ENCODE measurements at places on chromosomes 2 and 18.

DNA sequence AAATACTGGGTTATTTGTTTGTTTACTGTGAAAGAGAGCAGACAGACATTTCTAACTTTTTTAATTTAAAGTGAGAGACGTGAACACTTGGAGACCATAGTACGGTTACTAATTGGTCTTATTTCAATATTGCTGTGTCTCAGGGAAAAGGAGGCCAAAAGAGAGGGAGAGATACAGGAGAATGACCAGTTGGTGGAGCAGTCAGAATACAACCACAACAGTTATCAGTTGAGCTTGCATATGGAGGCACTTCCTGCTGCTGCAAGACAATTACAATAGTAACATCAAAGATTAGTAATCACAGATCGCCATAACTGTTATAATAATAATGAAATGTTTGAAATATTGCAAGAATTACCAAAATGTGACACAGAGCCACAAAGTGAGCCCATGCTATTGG lies 58.2 kb downstream of the TWSG1 start:
- DNase-seq: no peak

DNA sequence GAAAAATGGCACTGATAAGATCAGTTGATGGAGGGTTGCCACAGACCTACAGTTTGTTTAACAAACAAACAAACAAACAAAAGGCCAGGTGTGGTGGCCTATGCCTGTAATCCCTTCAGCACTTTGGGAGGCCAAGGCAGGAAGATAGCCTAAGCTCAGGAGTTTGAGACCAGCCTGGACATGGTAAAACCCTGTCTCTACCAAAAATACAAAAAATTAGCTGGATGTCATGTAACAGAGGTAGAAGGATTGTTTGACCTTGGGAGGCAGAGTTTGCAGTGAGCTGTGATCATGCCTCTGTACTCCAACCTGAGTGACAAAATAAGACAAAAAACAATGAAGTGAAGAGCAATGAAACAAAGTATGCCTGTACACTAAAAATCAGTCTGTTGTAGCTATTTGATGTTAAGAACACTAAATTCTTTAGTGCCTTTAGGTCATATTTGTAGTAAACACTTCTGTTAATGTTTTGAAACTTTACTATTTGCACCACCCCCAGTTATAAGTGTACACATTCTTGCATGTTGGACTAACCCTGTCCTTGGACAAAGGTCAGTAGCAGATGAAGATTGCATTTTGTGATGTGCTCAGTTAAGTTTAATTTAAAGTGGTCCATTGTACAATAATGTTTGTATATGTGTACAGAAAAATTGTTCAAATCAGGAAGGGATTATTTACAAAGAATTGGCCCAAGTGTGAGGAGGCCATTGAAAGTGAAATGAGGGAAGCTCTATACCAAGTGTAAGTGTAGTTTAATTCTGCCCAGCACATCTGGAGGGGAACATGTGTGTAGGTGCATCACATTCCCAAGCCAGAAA lies 73.9 kb downstream of the KYNU start:
- DNase-seq: no peak

GRCh38 chr2:54054271-54054670 lies 61.1 kb upstream of the ACYP2 start:
- no peak for DNase-seq

- no peak for DNase-seq
Measured at GRCh38 chr2:83689402-83689801, 769.7 kb downstream of the SUCLG1 start.

DNA sequence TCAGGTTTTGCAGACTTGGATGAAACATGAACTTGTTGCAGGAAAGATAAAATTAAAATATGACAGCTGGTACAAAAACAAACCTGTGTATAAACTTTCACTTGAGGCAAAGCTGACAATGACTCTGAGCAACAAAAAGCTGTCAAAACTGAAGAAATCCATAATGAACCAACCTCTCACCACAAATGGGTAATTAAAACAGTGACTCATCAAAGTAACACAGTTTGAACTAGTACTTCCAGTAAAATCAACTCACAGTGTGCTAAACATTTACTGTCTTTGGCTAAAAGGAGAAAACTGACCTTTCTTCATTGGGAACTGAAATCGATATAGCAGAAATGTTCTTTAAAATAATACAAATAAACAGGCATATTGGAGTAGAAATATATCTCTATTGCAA lies 209.7 kb downstream of the WDPCP start:
- DNase-seq: no peak

DNA sequence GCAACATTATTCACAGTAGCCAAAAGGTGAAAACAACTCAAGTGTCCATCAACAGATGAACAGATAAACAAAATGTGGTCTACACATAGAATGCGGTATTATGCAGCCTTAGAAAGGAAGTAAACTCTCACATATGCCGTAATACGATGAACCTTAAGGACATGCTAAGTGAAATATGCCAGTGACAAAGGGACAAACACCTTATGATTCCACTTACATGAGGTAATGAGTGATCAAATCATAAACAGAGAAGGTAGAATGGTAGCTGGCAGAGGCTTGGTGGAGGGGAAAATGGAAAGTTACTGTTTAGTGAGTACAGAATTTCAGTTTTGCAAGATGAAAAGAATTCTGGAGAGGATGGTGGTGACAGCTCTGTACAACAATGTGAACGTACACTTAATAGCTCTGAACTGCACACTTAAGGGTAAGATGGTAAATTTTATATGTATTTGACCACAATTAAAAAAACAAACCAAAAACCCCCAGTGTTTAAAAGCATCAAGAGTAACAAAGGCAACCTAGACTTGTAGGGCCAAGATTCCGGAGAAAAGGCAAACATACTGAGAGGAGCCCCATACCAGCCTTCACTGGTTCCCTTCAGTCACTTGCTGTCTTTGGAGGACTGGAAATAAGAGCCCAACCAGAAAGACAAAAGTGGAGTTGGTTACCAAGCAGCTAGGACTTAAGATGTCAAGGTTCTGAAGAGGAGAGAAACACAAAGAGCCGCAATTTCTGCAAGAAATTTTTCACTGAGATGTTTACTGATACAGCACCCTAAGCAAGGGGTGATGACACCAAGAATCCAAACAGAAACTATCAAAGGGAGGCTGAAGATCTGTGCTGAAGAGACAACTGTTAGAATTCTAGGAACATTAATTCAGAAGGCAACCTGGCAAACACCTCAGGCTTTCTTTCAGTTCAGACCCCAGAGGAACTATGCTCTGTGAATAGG lies 61.3 kb downstream of the CUL3 start:
- DNase-seq: no peak

- no peak for DNase-seq
Measured at GRCh38 chr2:224223851-224224555, 177.9 kb downstream of the FAM124B start.

GRCh38 chr2:17104454-17104853 lies 413.8 kb downstream of the RAD51AP2 start:
- no peak for DNase-seq

- no peak for DNase-seq
Measured at GRCh38 chr2:143792602-143793001, 663.4 kb downstream of the ARHGAP15 start.

DNA sequence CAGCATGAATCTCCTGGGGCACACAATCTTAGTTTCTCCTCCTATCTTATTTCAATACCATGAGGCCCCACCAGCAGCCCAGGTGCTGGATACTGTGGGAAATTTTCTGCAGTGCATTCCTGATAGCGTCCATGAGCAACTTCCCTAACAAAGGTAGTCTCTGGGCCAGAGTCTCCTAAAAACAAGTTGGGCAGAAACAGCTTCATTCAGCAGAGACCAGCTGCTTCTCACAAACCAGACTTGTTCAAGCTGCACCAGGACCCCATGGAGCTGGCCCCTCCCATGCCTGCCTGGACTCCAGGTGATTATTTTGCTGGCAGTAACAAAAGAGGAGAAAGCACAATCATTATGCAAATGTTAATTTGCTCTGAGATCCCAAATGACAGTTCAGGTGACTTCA lies 31.4 kb downstream of the MYO5B start:
- DNase-seq: no peak

DNA sequence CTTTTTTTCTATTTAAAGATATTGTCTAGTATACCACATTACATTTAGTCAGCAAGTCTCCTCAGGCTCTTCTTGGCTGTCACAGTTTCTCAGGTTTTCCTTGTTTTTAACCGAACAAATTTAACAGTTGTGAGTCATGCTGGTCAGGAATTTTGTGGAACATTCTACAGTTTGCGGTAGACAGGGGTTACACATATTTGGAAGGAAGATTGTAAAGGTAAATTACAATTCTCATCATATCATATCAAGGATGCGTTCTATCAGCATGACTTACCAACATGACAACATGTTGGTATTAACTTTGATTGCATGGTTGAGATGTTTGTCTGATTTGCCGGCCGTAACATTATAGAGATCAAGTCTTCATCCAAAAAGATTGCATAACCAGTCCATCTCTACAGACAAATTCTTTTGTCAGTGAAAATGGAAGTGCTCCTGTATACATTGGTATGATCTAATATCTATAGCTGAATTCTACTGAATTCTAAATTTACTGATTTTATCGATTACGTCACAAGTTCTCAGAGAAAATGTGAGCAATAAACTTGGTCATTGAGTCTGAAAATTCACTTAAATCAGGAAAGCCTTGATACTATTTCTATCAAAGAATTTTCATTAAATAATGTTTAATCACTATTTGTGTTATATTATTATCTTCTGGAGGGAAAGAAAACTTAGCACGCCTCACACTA lies 664.4 kb upstream of the SLC8A1 start:
- DNase-seq: no peak

DNA sequence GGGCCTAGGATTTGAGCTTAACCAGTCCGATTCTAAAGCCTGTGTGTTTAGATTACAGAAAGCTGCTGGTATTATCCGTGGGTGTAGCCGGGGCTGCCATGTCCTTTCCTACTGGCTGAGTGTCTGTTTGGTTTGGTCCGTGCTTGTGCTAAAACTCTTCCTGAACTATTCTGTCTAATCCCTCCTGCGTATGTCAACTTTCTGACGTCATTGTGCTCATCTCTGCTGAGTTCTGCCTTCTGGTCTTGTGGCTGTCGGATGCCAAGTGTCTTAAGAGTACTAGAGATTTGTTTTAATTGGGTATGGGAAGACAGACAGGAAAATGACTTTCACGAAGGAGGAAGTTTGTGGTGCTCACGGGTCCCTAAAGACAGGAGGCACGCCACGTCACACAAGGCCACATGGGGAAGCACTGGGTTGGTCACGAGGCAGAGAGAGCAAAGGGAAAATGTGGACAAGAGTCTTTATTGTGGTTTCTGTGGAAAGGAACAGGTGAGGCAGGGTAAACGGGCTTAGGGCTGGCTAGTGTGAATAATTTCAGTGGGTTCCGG lies 31.8 kb upstream of the NTSR2 start:
- DNase-seq: no peak

Measured in fibroblast of the conjunctiva (primary cell).